Tibial nerve (tissue), 4 donors: ENCODE measurements at places on chromosomes 12 and 14. TPM values are rescaled to one million over a fixed set of nuclear protein-coding genes. Genes with fewer than 3 reads are reported as not detected.

AQP2 gene
- total RNA-seq, result not detected

A2M gene
- 272 TPM for total RNA-seq

DNA sequence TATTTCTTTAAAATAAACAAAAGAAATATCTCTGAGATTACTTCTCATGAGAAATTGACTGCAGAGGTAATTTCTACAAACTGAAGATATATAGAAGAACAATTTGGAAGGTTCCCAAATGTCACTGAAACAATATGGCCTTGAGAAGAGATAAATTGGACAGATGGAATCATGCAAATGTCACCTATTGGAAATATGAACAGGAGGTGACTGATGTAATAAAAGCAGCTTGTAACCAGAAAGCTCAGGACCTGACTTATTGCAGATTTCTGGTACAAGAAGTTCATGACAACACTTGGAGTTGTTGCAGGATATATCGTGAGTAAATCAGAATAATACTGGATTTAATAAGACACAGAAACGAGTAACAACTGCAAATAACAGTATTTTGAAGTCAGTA is 93.3 kb upstream of the TRHDE start:
- no peaks in the 10 kb centered on the region for H3K27me3 ChIP-seq
- no peaks in the 10 kb centered on the region for H3K36me3 ChIP-seq
- no peak overlapping the region for H3K4me3 ChIP-seq

- H3K4me1 ChIP-seq, result no peaks in the 10 kb centered on the region
- no peaks in the 10 kb centered on the region for H3K27me3 ChIP-seq
- no peak overlapping the region for H3K4me3 ChIP-seq
- H3K27ac ChIP-seq, result no peak overlapping the region
- H3K36me3 ChIP-seq, result no peaks in the 10 kb centered on the region
Observed at GRCh38 chr14:84797326-84797725, 732.6 kb upstream of the FLRT2 start.

GRCh38 chr14:100994082-100994481 is 90.6 kb upstream of the RTL1 start:
- H3K36me3 ChIP-seq, result no peaks in the 10 kb centered on the region
- no peak for DNase-seq
- no peak overlapping the region for H3K4me3 ChIP-seq
